CD4-positive, alpha-beta T cell (primary cell): ENCODE measurements at places on chromosomes 2 and 18. TPM values are rescaled to one million over a fixed set of nuclear protein-coding genes. Genes with fewer than 3 reads are reported as not detected.

DNA sequence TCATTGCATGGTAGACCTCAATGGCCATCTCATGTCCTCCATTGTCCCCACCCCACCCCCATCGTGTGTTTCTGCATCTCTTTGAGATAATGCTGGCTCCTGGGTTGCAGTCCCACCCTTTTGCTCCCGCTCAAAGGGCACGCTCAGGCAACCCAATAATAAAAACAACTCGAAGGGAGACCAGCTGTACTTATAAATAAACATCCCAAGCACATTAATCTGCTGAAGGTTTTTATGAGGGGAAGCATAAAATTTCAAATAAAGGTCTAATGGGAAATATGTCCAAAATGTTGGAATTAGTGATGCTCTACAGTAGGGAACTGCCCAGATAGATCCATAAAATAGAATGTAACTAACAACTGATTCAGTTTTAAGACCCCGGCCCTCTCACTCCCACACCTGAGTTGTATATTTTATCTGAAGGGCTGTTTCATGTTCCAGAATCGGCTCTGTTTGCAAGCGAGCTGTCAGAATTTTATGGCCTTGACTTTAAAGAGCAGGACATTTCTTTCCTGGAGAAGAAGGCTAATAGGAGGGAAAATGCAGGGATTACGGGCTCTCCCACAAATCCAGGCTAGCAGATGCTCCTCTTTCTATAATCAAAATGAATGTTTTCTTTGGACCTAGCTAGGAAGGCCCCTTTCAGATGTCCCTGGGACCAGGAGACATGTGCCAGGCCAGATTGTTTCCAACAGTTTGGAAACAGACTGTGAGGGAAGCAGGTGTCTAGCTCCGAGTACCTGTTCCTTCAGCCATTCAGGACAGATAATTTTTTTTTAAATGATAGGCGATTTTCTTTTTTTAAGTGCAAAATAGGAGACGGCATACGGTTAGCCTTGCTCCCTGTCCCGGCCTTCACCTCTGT lies 103.7 kb downstream of the APOB start:
- DNase-seq: no peak

The ITGB6 gene
- not detected for total RNA-seq

DNA sequence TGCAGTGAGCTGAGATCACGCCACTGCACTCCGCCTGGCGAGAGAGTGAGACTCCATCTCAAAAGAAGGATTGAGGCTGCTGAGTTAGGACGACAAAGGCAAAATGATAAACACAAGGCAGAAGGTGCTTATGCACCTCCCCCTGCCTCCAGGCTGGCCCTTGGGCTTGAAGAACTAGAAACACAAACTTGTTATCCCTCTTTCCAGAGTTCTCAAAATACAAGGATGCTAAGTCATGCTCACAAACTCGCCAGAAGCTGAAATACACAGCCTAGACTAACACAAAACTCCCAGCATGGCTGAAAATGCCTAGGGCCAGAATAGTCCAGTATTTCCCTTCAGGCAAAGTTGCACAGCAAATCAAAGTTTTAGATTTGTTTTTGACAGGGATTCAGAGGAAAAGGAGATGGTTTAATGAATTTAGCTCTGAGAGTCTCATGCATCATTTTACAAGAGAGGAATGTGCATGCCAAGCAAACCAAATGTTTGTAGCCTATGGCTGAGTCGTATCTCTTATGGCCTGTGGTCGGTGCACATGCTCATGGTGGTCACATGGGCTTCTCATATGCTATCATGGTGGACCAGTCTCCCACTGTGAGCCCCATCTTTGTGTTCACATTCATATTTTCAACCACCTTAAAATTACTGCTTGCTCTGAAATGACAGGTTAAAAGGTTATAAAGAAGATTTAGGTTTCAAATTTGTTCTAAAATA lies 16.2 kb upstream of the MREG start:
- DNase-seq: no peak

- no peak for DNase-seq
Measured at GRCh38 chr2:48902521-48902920, 147.0 kb upstream of the LHCGR start.

- DNase-seq: no peak
Measured at GRCh38 chr2:177900082-177900481, 172.5 kb downstream of the PDE11A start.

The MAPRE3 gene
- 3.4 TPM for total RNA-seq

GRCh38 chr18:39648616-39649015 lies 2083.0 kb upstream of the CELF4 start:
- no peak for DNase-seq

The LIMS2 gene
- total RNA-seq: 7.0 TPM

- DNase-seq: no peak
Measured at GRCh38 chr2:105454801-105455485, 56.1 kb upstream of the FHL2 start.

DNA sequence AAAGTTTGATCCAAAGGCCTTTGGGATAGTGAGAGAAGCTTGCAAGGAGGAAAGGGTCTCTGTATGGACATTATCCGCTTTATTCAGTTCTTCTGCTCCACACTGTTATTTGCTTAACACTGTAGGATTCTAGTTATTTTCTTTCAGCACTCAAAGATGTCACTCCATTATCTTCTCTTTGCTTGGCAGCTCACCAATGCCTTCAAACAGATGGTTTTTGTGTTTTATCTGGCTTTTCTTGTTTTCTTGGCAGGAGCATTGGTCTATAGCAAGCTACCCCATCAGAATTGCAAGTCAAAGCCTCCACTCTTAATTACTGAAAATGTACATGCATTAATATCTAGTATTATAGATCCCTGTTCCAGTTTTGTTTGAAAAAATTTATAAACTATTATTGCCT lies 138.8 kb downstream of the EVA1A start:
- no peak for DNase-seq

GRCh38 chr2:155384555-155385123 lies 686.1 kb downstream of the KCNJ3 start:
- no peak for DNase-seq
